ENCODE measurements at places on chromosomes 12 and 14.

- DNase-seq: no peak
Observed at GRCh38 chr12:67876305-67876915, 112.8 kb upstream of the IFNG-AS1 start.

- no peak for DNase-seq
Observed at GRCh38 chr14:106562451-106562850, 1036.1 kb downstream of the TMEM121 start.

GRCh38 chr12:58026426-58026825 is 85.1 kb downstream of the ATP23 start:
- no peak for DNase-seq

DNA sequence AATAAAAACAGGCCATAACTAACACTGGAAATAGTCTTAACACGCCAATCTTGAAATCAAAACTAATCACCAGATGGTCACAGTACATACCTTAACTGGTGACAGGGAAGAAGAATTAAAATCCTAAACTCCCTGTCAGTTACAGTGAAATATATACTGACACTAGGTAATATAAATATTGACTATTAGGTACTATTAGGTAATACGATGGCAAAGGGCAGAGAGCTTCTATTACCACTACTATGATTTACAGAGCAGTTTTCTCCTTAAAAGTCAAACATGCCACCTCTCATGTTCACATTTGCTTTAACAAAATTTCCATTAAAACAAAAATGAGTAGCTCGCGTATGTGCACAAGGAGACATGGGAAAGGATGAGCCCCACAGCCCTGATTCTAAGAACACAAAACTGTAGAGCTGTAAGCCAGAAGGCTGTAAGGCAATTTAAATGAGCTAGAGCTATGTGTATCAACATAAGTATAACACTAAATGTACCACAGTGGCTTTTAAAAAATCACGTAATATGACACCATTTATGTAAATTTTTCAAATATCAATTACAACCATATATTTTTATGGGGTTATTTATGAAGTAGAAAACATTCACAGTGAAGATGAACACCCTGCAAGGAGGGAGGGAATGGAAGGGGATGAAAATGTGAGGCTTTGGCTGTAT is 19.1 kb downstream of the SETD3 start:
- DNase-seq: no peak

DNA sequence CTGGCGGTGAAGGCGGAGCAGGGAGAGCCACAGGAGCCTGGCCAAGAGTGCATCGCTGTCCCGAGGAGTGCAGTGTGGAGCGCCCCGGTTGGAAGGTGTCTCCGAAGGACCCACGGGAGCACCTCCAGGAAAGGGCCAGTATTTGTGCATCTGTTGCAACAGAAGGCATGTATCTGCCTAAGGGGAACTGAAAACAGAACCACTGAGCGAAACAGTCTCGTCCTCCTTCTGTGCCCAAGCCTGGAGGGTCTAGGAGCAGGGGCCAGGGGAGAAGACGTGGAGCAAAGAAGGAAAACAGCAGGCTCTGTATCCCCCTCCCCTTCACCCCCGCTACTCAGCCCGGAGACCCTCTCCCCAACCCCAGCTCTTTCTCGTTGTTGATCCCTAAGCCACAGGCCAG is 5.3 kb upstream of the LRRC10 start:
- no peak for DNase-seq

DNA sequence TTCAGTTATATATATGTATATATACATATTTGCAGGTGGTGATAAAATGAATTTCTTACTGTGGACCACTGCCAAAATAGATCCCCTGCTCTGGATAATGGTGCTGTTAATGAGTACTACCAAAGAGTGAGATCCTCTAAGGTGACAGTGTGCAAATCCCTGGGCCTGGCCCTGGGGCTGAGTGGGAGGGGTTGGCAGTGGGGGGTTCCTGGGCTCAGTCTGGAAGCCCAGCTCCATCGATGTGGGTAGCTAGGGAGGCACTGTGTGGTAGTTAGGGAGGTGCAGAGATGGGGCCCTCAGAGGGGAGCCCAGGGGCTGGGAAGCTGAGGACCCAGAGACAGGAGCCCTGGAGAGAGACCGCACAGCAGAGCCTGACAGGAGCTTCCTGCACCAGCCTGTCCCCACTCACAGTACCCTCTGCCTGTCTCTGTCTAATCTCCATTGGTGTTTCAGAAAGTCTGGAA is 9.1 kb downstream of the KRT8 start:
- no peak for DNase-seq

GRCh38 chr12:56425193-56425592 is 24.0 kb downstream of the TIMELESS start:
- no peak for DNase-seq

DNA sequence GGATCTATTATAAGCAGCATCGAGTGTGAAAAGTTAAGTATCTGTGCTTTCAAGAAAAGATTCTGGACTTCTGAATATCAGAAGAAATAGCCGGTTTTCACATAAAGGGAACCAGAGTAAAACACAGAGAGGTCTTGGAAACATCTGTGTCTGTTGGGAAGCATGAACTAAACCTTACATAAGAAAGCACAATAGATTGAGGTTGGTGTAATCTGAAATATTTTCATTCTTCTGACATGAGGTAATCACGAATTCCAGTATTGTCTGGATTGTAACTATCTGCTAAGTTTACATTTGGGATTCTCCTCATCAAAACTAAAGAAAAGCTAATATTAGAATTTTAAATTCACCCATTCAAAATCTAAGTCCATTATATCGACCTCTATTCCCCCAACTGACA is 161.3 kb downstream of the CPNE8 start:
- DNase-seq: no peak

DNA sequence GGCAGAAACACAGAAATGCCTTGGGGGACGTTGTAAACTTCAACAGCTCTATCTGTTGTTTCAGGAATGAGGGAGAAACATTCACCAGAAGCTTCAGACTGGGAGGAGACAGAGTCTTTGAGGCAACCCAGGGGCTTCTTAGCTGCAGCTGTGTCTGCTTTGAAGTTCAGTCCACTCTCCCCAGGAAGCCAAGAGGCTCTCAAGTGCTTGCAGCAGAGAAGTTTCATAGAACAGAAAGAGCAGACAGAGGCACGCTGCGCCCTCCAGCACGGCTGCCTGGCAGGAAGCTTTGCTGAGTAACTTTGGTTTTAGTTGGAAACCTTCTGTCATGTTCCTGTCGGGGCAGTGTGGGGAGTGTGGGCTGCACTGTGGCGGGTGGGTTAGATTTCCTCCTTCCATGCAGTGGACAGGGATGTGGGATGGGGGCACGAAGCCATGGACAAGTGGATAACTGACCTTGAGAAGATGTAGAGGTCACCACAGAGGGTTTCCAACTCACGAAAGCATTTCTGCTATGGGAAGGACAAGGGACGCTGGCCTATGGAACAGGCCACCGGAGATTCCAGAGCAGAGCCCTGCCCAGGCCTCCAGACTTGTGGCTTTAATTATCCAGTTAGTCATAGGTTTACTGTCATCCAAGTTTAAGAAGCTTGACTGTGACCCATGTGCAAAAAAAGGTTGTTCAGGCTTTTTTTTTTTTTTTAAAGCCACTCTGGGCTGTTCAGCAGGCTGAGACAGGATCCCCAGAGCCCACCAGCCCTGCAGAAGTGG is 107.7 kb downstream of the ARF6 start:
- no peak for DNase-seq

GRCh38 chr12:77060136-77060882 is 5.1 kb downstream of the E2F7 start:
- DNase-seq: no peak

- DNase-seq: no peak
Observed at GRCh38 chr14:87542288-87542687, 450.7 kb downstream of the GALC start.

DNA sequence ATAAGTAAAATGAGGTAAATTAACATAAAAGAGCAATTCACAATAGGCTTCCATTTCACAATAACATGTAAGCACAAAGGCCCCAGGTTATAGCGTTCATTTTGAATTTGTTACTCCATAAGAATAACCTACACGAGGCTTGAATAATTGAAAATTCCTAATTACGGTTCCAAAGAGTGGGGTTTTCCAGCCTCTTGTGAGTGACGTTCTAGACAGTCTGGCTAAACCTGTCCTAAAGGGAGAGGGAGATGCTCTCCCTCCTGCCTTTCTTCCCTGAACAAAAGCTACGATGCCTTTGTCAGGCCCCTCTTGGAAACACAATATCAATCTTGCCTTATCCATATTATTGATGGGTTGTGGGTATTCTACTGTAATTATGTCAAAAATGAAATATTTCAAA is 24.3 kb upstream of the VRK1 start:
- no peak for DNase-seq

GRCh38 chr12:43127886-43128549 is 424.0 kb downstream of the ADAMTS20 start:
- DNase-seq: no peak

DNA sequence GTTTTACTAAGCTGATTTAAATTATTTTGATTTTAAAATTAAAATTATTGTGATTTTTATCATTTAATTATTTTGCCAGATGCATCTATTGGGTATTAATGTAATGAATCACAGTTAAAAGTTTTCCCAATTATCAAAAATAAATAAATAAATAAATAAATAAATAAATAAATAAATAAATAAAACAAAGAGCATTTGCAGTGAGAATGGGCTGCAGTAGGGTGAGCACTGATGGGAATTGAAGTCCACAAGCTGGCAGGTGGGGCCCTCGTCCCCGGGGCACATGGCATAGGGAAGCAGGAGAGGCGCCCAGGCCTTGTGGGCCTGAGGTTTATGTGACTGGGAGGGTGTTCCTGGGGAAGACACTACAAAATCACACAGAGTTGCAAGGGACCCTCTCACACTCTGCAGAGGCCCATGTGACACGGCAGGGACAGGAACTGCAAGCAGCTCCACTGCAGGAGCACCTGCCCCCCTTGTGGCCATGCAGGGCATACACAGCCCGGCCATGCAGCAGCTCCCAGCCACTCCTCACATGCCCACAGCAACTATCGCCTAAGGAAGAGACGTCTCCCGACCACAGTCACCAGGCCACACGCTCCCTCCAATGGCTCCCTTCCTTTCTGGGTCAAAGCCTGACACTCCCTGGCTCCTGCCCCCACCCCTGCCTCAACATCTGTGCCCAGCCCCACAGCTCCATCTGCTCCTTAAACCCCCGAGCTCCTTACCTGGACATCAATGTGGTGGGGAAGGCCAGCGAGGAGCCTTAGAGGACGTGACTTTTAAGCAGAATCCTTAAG is 256.3 kb upstream of the SFSWAP start:
- DNase-seq: peak; percentile 26
